ENCODE measurements at places on chromosomes 6 and 20.
A peak's percentile ranks its signal among the peaks of the same experiment; 100 is the strongest.

DNA sequence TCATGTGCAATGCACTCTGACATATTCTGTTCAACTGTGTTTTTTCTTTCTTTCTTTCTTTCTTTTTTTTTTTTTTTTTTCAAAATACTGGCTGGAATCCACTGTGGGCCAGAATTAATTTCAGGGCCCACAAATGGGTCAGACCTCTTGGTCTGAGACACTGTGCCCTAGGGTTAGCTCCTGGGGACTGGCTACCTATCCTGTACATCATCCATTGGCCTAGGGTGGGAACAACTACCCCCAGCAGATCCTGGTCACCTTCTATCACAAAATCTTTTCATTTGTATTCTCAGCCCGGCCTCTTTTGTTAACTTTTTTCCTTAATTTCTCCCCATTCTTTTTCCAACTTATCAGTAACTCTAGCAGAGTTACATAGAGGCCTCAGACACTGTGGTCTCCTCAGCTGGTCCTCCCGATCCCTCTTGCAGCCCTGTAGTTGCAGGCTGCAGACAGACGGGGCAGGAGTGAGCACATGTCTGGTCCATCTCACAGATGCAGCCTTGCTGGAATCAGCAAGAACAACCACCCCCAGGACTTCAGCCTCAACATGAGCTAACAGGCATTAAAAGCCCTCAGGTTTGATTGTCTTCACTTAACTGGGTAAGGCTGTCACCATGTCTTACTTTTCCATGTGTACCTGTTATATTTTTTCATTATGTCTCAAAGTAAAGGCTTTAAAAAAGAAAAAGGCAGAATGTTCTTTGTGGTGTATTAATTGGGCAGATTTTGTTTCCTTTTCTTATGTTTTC lies 41.3 kb downstream of the TXLNB start:
- DNase-seq: no peak

- no peak for DNase-seq
Measured at GRCh38 chr6:116106146-116106545, 5.5 kb downstream of the NT5DC1 start.

GRCh38 chr6:5208471-5208971 lies 52.2 kb downstream of the LYRM4 start:
- DNase-seq: no peak

- DNase-seq: no peak
Measured at GRCh38 chr20:41040855-41041254, 12.2 kb downstream of the TOP1 start.

DNA sequence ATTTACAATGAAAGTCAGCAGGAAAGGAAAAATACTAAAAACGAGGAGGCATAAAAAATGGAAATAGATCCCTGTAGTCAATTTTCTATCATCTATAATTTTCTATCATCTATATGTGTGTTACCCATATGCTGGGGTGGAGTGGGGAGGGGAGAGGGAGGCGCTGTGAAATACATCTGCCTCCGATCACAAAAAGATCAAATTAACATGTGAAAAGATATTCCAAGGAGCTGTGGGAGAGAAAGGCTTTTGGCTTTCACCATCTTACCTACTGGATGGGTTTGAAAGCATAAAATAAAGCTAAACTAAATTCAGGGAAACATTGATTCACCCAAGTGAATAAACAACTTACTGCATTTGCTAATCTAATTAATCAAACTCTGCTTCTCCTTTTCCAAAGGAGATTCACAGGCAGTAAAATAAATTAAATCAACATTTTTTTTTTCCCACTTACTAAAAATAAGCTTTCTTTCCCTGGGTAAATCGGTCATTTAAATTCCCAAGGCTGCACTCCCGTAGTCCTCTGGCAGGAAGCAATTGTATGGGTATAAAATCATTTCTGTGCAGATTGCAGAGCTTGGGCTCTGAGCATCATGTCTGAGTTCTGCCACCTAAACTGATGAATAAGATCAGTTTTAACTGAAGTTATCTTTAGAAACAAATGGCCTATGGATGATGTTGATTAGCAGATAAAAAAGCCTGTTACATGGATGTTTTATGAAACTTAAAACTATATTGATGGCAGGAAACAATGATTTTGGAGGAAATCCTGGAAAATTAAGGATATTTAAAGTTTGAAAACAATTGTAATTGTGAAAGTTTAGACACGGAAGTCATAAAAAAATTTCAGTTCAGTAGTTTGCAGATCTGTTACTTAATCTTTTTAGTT lies 147.9 kb downstream of the SOX4 start:
- no peak for DNase-seq

GRCh38 chr6:134288538-134289203 lies 29.2 kb downstream of the SGK1 start:
- peak; percentile 85 for DNase-seq

DNA sequence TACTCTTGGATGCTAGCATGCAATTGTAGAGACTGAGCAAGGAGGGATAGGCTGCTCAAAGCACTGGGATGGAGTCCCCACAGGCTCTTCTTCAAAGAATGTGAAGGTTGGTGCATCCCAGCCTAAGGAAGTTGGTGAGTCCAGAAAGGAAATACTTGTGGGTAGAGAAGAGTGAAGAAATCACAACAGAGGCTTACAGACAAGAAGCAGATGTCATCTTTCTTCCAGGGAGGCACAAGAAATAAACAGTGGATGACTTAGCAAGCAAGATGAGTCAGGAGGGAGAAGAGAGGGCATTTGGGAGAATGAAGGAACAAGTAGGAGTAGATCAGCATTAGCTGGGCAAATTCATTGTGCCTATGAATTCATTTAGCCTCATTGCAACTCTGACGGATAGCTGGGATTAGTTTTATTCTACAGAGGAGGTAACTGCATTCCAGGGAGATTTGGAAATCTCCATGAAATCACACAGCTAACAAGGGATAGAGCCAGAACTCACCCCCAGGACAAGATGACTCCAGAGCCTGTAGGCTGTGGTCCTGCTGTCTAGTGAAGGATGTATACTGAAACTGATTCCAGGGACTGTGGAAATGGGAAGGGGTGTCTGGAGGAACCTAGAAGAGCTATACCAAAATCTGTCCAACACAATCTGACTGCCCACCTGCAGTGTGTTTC lies 125.8 kb upstream of the SPTLC3 start:
- DNase-seq: peak; percentile 70

DNA sequence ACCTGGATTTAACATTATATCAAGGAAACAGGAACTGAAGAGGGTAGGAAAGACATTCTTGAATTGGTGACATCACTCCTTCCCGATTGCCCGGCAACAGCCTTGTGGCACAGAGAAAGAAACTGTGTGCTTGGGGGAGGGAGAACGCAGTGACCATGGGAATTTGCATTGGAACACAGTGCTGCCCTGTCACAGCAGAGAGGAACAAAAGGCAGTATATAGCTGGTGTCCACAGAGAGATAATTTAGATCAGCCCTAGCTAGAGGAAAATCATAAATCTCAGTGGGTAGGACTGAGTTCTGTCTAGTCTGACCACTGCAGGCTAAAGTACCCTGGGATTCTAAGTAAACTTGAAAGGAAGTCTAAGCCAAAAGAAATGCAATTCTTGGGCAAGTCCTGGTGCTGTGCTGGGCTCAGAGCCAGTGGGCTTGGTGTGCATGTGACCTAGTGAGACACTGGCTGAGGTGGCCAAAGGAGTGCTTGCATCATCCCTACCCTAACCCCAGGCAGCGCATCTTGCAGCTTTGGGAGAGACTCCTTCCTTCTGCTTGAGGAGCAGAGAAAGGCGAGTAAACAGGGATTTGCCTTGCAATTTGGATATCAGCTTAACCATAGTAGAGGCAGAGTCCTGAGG lies 697.6 kb downstream of the HACE1 start:
- peak; percentile 5 for DNase-seq

DNA sequence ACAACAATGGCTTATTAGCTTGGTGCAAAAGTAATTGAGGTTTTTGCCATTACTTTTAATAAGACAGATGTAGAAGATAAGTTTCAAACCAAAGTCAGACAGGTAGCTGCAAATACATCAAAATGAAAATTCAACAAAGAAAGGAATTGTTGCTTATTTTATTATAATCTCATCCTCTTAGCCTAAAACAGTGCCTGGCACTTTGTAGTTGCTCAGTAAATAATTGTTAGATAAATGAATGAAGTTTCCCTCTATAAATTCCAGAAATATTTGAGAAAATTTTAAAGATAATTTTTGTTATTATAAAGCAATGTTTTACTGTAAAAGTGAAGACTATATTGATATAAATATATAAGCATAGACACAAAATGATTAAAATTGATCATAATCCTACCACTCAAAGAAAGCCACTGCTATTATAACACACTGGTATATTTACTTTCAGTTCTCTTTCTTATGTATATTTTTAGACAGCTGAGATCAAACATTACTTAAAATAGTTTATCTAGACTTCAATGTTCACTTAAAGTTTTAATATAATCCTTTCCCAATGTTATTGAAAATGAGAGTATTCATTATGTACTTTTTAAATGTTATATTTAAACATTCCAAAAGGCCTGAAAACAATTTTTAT lies 42.5 kb downstream of the SESN1 start:
- DNase-seq: no peak

- DNase-seq: no peak
Measured at GRCh38 chr6:168120390-168121302, 41.6 kb upstream of the FRMD1 start.

DNA sequence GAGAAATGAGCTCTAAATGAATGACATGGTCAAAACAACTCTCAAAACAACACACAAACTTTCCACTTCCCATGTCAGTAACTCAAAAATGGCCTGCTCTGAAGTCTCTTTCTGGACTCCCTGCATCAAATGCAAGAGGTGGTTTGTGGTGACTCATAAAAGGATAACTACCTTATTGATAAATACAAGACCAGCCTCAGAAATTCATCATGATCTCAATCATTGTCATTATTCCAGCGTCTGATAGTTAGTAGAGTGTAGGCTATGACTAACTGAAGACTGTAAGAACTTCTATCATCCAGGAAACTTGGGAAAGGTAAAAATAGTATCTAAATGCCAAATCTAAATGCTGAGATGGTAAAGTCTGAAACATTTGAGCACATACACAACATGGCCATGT lies 369.4 kb downstream of the BMP2 start:
- no peak for DNase-seq

- DNase-seq: peak; percentile 18
Measured at GRCh38 chr6:20978151-20978614, 443.9 kb downstream of the CDKAL1 start.

- DNase-seq: no peak
Measured at GRCh38 chr6:122779667-122780066, at the start of gene FABP7. Gene FABP7, plus strand, starts transcription at chr6:122779716. Its CDS starts 79 bp downstream, at chr6:122779795.

GRCh38 chr20:63664861-63665594 lies 6.9 kb downstream of the RTEL1 start:
- no peak for DNase-seq

GRCh38 chr6:42610416-42610815 lies 46.6 kb downstream of the UBR2 start:
- DNase-seq: no peak

DNA sequence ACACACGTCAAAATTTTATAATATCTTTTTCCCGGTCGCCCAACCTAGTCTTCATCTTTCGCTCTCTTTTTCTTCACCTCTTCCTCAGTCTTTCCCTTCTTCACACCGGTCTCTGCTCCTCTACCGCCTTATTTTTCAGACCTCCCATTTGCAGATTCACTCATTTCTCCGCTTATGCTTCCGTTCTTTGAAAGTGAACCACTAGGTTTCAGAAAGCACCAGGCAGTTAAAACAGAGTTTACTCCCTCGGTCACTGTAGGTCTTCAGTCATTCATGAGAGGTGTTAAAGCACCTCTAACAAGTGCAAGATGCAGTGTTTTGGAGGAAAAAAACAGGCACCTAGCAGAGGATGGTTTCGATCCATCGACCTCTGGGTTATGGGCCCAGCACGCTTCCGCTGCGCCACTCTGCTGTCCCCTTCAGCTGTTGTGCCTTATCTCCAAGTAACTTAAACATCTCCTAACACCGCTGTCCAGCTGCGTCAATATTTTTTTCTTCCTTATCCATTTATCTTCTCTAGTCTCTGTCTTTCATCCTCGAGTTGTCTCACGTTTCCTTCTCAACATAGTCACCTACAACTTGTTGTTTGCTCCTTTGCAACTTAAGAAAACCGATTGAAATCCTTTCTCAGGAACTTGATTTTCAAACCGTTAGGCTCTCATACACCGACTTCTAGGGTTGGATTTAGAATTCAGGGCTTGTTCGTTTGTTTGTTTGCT lies 119.7 kb upstream of the ZNF184 start:
- DNase-seq: peak; percentile 85

DNA sequence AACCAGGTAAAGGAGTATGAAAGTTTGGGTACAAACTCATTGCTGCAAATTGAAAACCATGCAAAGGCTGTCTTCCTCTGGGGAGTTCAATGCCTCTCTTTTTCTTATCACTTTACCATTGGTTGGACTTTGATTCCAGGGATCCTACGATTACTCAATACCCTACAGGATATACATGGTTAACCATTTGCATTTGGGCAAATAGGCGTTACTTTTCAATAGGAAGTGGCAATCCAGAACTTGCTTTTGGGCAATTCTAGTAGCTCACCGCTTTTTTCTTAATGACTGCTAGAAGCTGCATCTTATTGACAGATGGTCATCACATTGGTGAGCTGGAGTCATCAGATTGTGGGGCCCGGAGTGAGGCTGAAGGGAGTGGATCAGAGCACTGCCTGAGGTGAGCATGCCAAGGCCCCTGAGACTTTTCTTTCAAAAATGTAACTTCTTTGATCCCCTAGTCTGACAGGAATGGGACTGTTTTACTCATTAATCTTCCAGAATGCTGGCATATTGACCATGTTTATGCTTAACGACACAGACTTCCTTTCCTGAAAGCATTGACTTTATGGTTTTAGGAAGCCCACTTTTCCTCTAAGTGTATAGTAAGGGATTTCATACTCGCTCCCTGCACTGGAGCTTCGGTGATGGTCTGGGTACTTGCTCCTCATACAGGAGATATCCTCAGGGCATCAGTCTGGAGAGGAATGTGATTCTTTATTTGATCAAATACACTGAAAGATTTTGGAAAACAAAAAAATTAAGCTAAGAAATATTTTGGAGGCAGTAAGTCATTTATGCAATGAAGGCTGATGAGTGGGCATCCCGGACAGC lies at the start of gene CCR6:
TSS of gene CCR6 (plus strand) at position 270 of the 831 bp plus-strand sequence. CDS start 13,039 bp downstream, outside the sequence.
- no peak for DNase-seq

DNA sequence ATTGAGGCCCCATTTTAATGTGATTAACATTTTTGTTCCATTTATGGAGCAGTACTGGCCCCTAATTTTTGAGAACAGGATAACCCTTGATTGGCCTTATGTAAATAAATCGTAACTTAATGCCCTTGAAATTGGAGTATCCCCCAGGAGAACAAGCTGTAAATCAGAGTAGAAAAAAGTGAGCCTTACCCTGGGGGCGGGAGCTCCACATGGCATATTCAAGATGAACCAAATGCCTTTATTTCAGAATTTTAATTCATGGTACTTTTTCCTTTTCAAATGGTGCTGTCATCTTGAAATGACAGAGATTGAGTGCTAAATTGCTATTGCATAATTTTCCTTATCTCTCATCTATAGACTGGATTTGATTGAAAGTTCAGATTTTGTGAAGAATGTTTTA lies 809.5 kb upstream of the FLRT3 start:
- DNase-seq: no peak
